ENCODE measurements at places on chromosomes 7 and 10.

DNA sequence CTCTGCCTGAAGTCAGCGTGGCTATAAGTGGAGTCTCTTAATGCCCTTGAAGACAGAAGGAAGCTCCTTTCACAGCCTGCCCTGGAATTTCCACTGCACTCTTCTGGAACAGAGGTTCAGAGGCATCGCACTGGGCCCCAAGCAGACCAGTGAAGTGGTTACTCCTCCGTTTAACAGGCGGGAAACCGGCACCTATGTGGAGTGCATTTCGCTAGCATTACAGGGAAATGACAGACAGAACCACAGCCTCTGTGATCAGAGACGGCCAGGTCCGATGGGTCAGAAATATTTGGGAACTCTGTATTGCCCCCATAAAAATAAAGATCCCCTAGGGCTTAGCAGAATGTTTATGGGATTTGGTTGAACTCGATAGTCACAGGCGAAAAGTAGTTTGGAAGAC, 406.9 kb upstream of the PRKCQ start:
- DNase-seq = no peak

DNA sequence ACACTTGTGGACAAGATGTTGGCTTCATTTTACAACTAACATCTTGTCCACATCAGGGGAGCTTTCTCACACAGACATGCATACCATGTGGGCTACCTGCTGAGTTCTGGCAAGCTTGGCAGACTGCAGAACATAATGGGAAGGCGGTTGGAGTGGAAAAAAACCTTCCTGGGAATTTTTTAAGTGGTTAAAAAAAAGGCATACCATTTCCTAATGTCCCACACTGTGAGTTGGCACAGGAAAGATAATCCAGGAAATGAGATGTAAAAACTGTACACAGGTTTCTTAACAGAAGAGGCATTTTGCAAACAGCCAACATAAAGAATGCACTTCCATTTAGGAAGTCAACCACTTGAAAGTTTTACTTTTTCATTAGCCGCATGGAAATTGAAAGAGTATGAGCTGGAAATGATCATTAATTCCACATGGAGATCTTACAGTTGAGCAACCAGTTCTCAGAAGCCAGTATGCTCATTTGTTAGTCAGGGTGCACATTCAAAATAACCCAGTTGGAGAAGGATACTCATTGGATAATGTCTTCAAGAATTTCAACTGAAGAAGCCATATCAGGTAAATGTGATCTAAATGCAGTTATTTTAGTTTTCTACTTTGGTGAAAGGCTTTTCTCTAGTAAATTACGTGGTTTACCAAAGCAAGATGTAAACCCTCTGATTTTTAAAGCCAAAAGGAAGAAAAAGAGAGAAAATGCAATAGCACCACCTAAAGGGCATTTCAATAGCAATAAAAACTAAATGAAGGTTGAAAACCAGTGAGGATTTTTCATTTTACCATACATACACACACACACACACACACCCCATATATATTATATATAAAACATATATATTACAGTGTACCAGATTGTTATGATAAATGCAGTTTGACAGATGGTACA, 194.0 kb downstream of the TAX1BP1 start:
- DNase-seq = no peak

GRCh38 chr10:33257439-33258080, 76.9 kb downstream of the NRP1 start:
- DNase-seq = no peak

DNA sequence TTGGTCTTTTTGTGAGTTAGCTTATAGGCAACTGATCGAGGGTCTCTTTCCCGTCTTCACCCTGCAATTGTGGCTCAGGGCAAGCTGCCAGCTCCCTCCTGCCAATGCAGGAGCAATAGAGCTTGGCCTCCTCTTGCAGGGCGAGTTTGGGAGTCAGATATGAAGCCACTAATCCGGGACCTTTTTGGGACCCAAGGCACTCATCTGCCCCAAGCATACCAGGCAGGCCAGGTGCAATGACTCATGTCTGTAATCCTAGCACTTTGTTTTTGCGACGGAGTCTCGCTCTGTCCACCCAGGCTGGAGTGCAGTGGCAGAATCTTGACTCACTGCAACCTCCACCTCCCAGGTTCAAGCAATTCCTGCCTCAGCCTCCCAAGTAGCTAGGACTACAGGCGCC, 21.1 kb downstream of the LIMK1 start:
- no peak for DNase-seq

GRCh38 chr7:44051611-44052220, 7.2 kb downstream of the DBNL start:
- DNase-seq = no peak

GRCh38 chr10:133529576-133529946, 2.4 kb downstream of the CYP2E1 start:
- no peak for DNase-seq

DNA sequence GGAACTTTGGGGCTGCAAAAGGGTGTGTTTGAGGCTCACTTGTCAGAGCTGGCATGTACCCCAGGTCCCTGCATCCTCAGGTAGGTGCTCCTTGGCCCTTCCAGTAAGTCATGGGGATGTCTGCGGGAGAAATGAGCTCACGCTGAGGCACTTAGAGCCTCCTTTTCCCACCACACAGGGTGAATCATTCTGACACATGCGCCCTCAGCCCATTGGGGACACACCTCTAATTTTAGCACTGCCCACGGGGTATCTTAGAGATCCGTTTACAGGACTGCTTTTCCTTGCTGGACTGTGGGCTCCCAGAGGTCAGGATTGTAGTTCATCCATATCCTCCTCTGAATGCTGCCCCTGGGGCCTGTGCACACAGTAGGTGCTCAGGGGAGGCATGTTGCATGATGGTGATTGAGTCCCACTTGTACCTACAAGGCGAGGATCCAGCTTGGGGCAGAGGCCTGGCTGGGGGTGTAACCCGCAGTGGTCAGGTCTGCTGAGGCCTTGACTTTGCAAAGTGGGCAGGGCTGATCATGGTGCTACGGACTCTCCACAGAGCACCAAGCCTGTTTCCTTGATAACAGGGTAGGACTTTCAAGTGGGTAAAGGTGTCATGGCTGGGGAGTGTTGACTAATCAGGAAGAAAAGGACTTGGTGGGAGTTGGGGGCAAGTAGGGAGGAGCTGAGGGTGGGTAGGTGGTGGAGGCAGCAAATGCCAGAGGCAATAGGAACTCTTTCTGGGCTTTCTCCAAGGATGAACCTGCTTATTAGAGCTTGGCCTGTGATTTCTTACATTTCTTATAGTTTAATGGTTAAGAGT, 5.8 kb downstream of the TSPAN15 start:
- DNase-seq = no peak

DNA sequence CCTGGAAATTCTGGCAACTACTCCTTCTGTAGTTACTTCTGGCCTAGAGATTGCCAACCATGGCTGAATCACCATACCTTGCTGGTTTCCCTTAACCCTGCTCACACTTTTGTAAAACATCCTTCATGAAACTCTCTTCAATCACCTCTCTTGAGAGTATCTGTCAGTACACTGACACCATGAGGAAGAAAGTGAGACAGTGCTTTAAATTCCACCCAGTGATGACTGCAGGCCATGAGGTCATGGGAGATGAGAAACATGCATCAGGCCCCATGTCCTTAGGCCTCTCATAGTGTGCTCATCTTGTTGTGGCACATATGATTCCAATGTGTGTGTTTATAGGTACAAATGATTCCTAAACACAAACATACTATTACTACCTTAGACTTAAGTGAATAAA, 24.6 kb upstream of the NAMPT start:
- no peak for DNase-seq
